Mesenchymal stem cell (in vitro differentiated cells and primary cell): ENCODE measurements at places on chromosomes 11 and 22.
A peak's percentile ranks its signal among the peaks of the same experiment; 100 is the strongest.

DNA sequence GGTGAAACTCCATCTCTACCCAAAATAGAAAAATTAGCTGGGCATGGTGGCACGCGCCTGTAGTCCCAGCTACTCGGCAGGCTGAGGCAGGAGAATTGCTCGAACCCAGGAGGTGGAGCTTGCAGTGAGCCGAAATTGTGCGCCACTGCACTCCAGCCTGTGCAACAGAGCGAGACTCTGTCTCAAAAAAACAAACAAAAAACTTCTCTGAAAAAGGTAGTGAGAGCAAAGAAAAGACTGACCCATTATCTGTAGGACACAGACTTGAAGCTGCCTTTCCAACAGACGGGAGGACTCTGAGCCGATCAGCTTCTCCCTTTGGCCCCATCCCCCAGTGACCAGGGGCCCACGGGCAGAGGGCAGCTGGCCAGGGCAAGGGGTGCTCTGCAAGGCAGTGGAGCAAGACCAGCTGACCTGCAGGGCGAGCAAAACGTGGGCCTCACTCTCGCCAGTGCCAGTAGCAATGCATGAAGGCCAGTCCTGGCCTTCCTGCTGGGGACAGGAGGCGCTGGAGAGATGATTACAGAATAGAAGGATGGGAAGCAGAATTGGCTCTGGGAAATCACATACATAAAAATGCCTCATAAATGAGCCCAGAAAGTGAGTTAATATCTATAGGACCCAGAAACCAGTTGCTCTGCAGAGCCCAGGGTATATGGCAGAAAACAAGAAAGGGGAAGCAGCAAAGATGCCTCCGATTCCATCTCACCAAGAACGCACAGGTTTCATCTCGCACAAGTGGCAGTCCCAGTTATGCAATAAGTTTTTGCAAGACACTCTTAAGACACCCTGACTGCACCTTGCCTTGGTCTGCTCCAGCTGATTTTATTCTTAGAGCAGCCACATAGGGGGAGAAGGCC, 2.8 kb downstream of the EHD1 start:
- H3K27ac ChIP-seq = peak overlapping the region; percentile 21
- peaks cover 50% of the 10 kb centered on the region for H3K4me1 ChIP-seq
- no peaks in the 10 kb centered on the region for H3K27me3 ChIP-seq
- peaks cover 38% of the 10 kb centered on the region for H3K36me3 ChIP-seq
- no peak for DNase-seq

GRCh38 chr22:19576460-19577421, 52.5 kb upstream of the CLDN5 start:
- H3K27me3 ChIP-seq = no peaks in the 10 kb centered on the region
- peak; percentile 74 for DNase-seq
- H3K4me1 ChIP-seq = peaks cover 8% of the 10 kb centered on the region
- peak overlapping the region; percentile 21 for H3K4me3 ChIP-seq
- no peak overlapping the region for H3K27ac ChIP-seq

DNA sequence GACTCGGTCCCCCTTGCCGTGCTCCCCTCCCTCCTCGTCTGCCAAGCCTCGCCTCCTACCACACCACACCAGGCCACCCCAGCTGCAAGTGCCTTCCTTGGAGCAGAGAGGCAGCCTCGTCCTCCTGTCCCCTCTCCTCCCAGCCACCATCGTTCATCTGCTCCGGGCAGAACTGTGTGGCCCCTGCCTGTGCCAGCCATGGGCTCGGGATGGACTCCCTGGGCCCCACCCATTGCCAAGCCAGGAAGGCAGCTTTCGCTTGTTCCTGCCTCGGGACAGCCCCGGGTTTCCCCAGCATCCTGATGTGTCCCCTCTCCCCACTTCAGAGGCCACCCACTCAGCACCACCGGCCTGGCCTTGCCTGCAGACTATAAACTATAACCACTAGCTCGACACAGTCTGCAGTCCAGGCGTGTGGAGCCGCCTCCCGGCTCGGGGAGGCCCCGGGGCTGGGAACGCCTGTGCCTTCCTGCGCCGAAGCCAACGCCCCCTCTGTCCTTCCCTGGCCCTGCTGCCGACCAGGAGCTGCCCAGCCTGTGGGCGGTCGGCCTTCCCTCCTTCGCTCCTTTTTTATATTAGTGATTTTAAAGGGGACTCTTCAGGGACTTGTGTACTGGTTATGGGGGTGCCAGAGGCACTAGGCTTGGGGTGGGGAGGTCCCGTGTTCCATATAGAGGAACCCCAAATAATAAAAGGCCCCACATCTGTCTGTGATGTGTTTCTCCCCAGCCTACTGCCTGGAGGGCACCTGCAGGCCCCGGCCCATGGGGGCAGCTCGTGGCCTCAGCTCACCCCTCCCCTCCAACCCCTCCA, 29.8 kb downstream of the CAPN1 start:
- no peak overlapping the region for H3K4me3 ChIP-seq
- H3K4me1 ChIP-seq = peaks cover 13% of the 10 kb centered on the region
- H3K27ac ChIP-seq = no peak overlapping the region
- H3K27me3 ChIP-seq = no peaks in the 10 kb centered on the region
- DNase-seq = no peak

- no peak for DNase-seq
- no peaks in the 10 kb centered on the region for H3K27me3 ChIP-seq
- H3K27ac ChIP-seq = no peak overlapping the region
- peaks cover 3% of the 10 kb centered on the region for H3K4me1 ChIP-seq
- no peaks in the 10 kb centered on the region for H3K36me3 ChIP-seq
These were observed 123.2 kb upstream of the LDLRAD3 start for GRCh38 chr11:35820614-35821013.

DNA sequence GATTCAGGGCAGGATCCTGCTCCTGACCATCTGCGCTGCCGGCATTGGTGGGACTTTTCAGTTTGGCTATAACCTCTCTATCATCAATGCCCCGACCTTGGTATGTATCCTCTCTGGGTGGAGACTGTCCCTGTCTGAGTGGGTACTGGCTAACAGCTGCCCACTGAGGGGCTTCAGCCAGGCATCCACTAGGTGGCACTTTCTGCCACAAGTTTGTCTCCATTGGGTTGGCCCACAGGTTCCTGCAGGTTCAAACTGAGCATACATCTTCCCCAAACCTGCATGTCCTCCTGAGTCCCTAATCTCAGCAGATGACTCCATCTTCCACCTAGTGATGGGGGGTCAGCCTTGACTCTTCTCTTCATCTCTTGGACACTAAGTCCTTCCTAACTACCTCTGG, 4.4 kb downstream of the SLC2A11 start:
- H3K27ac ChIP-seq = no peak overlapping the region
- peak; percentile 49 for DNase-seq
- peaks cover 8% of the 10 kb centered on the region for H3K4me1 ChIP-seq
- H3K4me3 ChIP-seq = no peak overlapping the region
- peaks cover 2% of the 10 kb centered on the region for H3K36me3 ChIP-seq

DNA sequence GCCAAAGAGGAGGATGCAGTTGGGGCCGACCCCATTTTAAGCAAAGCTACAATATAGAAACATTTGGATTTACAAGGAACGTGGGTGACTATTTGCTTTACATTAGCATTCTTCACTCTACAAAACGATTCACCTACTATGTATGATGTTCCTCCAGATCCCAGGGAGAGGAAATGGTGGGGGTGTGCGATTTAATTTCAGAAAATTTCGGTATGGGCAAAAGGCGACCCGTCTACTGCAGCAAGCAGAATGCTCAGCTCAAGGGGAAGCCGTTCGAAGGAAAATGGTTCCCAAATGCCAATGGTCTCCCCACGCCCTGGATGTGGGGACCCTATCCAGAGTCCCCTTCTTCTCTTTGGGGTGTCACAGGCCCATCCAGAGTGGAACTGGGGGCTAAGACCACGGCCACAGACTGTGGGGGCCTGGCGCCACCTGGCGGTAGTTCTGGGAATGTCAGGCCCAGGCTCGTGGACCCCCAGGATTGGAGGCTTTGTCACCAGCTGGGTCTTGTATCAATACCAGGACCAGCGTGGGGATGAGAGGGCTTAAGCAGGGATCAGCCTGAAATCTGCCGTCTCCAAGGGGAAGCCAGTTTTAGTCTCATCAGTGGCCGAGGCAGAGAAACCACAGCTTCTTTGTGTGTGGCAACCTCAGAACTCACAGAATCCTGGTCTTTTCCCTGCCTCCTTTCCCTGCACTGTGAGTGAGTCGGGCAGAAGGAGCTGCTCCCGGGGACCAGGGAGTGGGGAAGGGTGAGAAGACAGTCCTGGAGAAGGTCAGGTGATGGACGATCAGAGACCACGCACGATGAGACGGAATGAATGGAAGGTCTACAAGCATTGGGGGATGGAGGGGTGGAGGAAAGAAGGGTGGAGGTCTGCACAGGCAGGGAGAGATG, 8.4 kb downstream of the LRRC10B start:
- H3K27me3 ChIP-seq = peaks cover 3% of the 10 kb centered on the region
- peak; percentile 50 for DNase-seq
- peaks cover 1% of the 10 kb centered on the region for H3K4me1 ChIP-seq
- H3K36me3 ChIP-seq = no peaks in the 10 kb centered on the region
- H3K27ac ChIP-seq = no peak overlapping the region
